ENCODE measurements at places on chromosomes 2 and 18. TPM values are rescaled to one million over a fixed set of nuclear protein-coding genes. Genes with fewer than 3 reads are reported as not detected.

DNA sequence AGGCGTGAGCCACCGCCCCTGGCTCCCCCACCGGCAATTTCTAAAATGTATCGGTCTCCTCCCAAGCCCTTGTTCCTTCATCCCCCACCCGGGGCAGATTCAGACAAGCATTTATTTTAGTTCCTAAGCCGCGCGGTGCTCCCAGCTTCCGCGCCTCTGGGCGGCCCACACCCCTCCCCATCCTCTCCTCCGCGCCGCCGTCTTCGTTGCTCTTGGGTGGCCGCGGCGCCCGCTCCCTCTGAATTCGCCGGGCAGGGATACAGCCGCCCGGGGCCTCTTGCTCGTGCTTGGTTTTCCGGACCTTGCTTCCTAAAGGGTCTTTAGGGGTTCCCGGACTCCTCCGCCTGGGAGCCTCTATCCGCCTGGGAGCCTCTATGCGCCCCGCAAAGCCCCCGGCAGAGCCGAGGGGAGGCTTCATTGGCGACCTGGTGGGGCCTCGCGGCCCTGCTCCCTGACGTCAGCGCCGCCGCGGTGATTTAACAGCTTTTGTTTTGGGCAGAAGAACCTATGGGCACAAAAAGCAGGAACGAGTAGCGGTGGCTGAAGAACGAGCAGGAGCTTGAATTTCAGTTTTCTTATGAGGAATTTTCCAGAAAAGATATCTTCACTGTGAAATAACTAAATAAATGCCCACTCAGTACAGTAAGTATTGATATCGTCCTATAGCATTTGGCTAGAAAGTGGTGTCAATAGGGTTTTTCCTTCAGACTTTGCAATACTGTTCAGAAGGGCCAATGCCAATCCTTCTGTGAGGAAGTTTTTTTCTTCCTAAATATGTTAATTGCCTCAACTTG is 37.3 kb downstream of the PRKRA start:
- peak; percentile 83 for DNase-seq

- no peak for DNase-seq
These were observed 548.5 kb upstream of the ID2 start for GRCh38 chr2:8133363-8133762.

DNA sequence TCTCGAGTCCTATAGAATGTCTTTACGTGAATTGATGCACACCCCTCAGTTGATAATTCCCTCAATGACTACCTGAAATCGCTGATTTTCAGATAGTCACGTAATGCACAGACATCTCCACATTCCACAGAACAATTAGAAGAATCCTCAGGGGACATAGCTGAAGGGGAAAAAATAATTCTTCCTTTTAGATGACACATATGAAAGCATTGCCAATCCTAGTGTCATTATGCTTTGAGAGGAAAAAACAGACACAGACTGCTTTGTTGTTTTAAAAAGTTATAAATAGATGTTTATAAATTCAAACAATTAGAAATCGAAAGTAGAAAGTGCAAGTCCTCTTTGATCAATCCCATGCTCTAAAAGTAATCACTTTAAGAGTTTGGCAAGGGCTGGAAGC is 100.6 kb upstream of the FN1 start:
- no peak for DNase-seq

DNA sequence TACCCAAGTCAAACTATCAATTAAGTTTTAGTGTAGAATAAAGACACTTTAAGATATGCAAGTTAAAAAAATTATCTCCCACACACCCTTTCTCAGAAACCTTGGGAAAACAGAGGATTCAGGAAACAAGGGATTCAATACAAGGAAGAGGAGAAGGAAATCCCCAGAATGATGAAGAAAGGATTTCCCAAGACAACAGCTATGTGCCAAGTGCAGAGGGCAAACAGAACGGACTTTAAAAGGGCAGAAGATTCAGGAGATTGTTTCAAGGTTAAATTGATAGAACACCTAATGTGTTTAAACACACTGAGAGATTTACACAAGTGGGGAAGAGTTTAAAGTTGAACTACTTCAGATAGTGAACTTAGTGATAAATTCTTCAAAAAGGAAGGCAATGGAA is 71.5 kb upstream of the EPAS1 start:
- no peak for DNase-seq

GRCh38 chr2:160407393-160408172 is 86.0 kb downstream of the RBMS1 start:
- peak; percentile 78 for DNase-seq

- DNase-seq: no peak
These were observed 86.8 kb upstream of the SP3 start for GRCh38 chr2:174051741-174052583.

- no peak for DNase-seq
These were observed 19.4 kb downstream of the TTC27 start for GRCh38 chr2:32647180-32647651.

DNA sequence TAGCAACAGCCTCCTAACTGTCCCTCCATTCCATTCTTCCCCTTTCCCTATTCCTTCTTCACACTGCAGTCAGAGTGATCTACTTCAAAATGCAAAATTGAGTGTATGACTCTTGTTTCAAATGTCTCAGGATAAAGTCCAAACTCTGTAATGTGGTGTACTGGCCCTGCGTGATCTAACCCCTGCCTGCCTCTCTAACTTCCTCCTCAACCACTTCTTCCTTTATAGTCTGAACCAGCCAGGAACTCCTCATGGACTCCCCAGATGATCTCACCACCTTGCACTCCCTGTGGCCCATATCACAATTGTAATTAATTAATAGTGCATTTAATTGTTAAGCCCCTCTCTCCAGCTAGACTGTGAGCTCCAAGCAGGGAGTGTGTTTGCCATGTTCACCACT is 3.1 kb upstream of the B3GNT2 start:
- no peak for DNase-seq

DNA sequence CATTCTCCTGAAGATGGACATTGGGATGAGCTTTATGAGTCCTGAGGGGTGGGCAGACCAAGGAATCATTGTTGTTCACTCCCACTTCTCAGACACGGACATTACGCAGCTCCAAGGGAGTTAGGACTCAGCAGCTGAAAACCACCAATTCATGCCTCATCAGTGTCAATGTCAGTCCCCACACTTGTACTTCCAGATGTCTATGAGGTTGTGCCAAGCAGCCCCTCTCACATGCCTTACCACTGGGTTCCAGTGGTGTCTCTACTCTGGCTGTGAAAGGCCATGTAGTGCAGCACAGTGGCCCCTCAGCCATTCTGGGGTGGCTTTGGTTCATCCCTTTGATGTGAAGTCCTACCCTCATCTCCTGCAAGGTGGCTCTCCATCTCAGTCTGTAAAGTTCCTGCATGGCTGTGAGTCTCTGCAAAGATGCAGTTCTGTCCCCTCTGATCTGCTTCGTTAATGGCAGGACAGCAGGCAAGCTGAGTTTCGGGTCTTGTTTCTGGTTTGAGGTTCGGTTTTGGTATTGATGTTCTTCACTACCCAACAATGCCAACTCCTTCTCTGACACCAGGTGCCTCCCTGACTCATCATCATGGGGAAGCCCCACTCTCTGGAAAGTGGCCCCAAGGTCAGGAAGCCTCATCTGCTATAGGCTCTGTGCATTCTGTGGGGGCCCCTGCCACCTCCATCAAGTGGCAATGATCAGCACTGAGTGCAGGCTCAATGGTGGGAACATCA is 14.0 kb upstream of the COL6A3 start:
- DNase-seq: no peak

GRCh38 chr2:70556608-70557007 is 3.0 kb upstream of the TGFA start:
- DNase-seq: no peak

GRCh38 chr2:27212626-27213471 is 781 bp upstream of the SLC5A6 start:
- DNase-seq: no peak

DNA sequence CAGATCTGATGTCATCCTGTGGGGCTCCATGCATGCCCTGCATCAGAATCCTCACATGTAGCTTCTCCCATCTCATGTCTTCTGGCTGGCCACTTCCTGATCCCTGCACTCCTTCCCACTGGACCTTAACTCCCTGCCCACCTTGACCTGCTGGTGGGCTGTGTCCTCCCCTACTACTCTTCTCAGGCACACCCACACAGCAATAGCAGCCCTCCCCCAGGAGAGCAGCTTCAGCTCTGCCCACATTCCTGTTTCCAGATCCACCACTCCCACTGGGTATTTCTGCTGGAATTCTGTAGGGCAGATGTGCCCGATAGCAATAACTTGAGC is 137.0 kb upstream of the HS6ST1 start:
- DNase-seq: peak; percentile 14

- DNase-seq: no peak
These were observed 585.6 kb downstream of the NUP35 start for GRCh38 chr2:183709829-183710228.

- DNase-seq: no peak
These were observed 139.3 kb downstream of the ACOXL start for GRCh38 chr2:110871637-110872036.

DNA sequence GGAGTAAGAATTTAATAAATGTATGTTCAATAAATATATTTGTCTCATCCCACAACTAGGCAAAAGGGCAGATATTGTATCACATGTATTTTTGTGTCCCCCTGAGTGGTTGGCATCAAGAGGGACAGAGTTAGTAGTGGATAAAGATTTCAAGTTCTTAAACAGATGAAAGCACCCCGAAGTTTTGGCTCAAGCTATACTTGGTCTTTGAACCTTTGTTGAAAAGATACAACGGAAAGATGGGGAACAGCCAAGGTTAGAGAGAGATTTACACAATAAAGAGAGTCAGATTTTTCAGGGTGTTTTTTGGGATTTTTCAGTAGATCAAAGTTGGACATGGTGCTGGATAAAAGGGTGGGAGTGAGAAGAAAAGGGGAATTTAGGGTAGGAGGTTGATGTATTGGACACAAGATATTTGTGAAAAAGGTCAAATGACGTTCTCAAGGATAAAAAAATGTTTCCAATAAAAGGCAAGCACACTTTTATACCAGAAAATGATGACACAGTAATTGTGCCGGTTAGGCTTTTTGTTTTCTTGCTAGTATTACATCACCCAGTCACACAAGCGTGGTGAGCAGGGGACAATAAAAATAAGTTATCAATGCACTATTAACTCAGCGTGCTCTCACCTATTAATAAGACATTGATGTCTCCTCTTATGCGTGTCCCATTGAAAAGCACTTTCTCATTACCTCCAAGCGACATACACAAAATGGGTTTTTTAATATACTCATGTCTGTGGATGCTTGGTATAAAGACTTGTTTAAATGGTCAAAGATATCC is 59.5 kb downstream of the MEP1B start:
- DNase-seq: no peak

DNA sequence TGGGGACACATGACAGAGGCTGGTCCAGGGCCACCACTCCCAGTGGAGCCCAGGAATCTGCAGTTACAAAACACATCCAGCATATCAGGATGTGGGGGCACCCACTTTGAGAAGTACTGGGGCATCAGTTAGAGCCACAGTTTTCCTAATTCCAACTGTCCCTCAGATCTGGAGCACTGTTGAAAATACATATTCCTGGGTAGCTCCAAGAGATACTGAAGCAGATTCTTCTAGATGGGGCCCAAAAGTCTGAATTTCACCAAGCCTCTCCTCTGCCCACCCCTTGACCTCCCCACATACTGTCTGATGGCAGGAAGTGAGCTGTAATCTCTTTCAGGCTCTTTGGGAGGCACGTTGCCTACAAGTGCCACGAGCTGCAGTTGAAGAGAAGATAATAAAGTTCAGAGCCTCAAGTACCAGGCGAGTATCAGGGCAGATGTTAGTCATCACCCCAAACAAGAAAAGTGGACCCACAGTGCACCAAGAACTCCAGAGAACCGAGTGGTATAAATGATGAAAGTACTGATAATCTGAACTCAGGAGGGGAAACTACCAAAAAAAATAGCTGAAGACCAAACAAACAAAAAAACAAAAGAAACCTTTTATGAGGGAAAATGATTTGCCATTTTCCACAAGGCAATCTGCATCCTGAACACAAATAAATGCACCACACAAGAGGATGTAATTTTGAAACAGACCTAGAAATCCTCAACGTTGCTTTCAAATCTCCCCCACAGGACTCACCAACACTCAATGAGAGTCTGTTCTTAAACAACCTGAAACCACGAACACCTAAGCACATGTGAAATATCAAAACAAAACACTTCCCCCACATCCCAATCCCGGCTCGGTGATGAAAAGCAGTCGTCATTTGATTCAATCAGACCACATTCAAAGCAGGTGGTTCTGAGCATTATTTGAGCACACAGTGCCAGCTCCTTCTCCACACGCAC is 98.7 kb downstream of the TCF4 start:
- no peak for DNase-seq

- no peak for DNase-seq
These were observed 760 bp upstream of the CNOT11 start for GRCh38 chr2:101251844-101252407.

DNA sequence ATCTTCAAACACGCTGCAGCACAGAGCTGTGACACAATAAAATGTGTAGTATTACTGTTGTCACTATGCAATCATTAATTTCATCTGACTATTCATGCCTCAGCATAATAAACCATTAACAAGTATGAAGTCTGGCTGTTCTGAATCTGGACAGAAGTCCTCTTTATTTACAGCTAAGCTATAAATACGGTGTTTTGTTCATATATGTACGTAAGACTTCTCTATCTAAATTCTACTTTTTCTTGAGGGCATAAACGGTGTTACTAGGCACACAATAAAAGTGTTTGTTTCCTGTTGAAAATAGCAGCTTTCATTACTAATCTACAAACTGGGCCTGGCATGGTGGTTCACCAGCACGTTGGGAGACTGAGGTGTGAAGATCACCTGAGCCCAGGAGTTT is 443.8 kb downstream of the NCKAP5 start:
- no peak for DNase-seq

DNA sequence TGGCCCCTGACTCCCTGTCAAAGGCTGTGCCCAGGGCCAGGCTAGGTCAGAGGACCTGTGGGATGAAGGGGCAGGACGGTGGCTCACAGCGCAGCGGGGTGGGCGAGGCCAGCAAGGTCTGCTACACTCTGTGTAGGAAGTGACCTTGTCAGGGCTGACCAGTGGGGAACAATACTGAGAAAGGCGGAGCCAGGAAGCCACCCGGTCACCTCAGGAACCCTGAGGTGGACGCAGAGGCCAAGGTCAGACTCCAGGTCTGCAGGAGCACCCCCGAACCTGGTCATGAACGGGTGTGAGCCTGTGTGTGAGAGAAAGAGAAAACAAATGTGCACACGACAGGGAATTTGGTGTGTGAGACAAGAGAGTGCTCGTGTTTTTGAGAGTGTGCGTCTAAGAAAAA is 72.3 kb downstream of the SMAD7 start:
- DNase-seq: no peak

GRCh38 chr2:26652361-26653041 is 11.3 kb upstream of the CIB4 start:
- peak; percentile 63 for DNase-seq

Gene RFX8
- 6.5 TPM for total RNA-seq

Gene CXCR1
- 4.9 TPM for total RNA-seq

Gene HOXD3
- 9.8 TPM for total RNA-seq

Gene SPAG16
- total RNA-seq: 27.6 TPM

Gene CCDC178
- 4.6 TPM for total RNA-seq

Gene ZDBF2
- total RNA-seq: 23.8 TPM

Gene GDF7
- 7.6 TPM for total RNA-seq

Gene COQ10B
- total RNA-seq: 19.1 TPM

Gene CYRIA
- total RNA-seq: 16.7 TPM

Gene AAK1
- 82.4 TPM for total RNA-seq

Gene ASXL3
- 13.1 TPM for total RNA-seq

Gene OSBPL6
- 1.8 TPM for total RNA-seq

Gene PRPF40A
- 88.8 TPM for total RNA-seq

Data from sciatic nerve (tissue), 2 donors.